ENCODE measurements at places on chromosomes 4 and X. TPM values are rescaled to one million over a fixed set of nuclear protein-coding genes. Genes with fewer than 3 reads are reported as not detected.

PABPC1L2B gene
- not detected for polyA plus RNA-seq

PAPSS1 gene
- polyA plus RNA-seq = 57.6 TPM

TBC1D8B gene
- 4.5 TPM for polyA plus RNA-seq

TCEAL3 gene
- polyA plus RNA-seq = 9.2 TPM

CNKSR2 gene
- 1.9 TPM for polyA plus RNA-seq

RAB39B gene
- polyA plus RNA-seq = 0.48 TPM

Data from muscle of leg (tissue), 16 donors.